GM23248 (cell line): ENCODE measurements at places on chromosomes 1 and 21. TPM values are rescaled to one million over a fixed set of nuclear protein-coding genes. Genes with fewer than 3 reads are reported as not detected.
A peak's percentile ranks its signal among the peaks of the same experiment; 100 is the strongest.

DNA sequence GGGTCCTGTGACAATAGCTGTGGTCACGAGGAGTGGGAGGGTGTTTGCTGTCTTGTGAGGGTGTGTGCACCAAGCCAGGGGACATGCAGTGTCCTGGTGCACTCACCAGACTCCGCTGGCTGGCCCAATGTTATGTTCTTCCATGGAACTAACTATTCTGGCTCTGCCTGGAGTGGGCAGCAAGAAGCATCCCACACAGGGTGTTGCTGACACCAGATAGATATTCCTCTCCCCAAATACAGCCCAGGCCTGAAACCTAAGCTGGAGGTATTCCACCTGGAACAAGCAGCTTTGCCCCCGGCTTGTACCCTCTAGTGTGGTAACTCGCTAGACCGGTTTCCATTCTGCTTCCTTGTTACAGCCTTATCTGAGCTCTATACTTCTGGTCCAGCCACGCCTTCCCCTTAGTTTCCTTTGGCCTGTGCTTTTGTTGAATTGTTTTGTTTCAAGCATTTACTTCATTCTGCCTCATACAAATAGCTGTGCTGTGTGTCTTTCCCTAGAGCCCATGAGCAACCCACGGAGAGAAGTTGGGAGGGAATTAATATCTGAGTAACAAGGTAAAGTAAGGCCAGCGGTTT, 14.7 kb upstream of the LY9 start:
- no peak for DNase-seq

DNA sequence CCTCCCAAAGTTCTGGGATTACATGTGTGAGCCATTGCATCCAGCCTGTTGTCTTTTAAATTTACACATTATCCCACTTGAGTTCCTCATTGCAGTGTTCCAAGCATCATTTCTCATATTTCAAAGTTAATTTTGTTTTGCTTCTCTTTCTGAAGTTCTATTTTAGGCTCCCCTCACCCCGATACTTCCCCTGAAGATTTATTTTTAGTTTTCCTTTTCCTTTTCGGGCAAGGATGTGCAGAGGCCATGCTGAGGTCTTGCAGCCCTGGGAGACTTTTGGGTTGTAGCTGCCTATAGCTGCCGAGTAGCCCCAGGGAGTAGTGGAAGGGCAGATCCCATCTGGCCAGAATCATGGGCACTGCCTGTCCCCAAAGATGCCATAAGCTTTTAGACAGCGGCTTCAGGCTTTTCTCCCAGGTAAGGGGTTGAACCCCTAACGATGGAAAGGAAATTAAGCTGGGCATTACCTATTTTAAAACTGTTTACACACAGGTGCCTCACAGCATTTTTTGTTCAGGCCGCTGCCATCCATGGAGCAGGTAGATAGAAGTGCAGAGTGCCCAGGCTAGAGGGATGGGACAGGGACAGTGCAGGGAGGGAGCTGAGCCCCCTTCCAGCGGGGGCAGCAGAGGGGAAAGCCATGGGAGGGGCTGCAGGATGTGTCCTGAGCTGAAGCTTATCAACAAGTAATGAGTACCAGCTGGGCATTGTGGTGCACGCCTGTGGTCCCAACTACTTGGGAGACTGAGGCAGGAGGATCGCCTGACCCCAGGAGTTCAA, 15.9 kb downstream of the PSEN2 start:
- no peak for DNase-seq

DNA sequence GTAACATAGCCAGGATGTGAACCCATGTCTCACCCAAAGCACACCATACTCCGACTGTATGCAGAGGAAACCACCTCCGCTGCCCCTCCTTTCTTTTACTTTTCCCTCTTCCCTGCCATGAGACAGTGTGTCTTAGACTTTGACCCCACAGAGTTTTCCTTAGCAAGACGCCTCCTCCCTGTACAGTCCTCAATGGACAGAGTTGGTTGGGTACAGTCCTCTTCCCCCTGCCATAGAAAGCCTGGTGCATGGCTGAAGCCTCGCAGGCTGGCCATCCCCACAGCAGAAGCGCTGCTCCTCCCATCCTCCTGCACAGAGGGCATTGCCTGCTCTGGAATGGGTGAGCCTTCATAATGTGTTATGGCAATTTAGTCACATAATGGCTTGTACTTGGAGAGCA, 127.9 kb downstream of the PLPP3 start:
- no peak for DNase-seq

GRCh38 chr1:164780863-164781262, 221.9 kb downstream of the PBX1 start:
- peak; percentile 97 for DNase-seq

DNA sequence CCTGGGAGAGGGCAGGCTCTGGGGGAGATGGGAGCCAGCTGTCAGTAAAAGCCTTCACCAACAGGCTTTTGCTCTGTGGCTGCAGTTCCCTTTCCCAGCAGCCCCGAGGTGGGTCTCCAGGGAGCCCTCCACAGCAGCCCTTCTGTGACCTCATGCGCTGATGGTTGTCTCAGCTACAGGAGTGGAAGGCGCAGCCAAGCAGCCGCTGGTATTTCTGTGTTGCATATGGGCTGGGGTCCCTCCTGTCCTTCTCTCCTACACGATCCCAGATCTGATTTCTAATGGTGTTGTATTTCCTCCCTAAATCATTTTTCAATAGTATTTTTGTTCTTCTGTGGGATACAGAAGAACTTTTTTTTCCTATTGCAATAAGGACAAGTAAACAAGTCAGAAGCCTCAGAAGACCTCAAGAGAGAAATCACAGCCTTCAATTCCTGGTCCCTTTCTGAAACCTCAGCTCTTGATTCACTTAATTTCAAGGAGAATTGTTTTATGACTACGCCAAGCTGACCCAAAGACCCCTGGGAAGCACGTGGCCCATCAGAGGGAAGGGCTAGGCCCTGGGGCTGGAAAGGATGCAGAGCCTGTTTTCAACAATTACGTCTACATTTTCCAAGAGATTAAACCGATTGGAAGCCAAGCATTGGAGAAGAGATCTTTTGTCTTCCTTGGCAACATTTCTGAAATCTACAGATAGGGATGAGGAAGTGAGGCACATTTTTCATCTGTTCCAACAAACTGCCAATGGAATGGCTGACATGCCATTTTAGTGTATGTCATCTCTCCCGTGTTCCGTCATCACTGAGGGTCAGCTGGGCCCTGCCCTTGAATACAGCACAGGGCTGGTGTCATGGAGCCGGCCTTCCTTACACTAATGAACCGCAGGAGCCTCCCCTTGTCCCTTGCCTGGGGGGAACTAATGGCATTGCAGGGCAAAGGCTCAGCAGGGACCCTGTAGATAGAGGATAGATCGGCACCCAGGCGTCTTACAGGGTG, 42.0 kb upstream of the SCCPDH start:
- no peak for DNase-seq

DNA sequence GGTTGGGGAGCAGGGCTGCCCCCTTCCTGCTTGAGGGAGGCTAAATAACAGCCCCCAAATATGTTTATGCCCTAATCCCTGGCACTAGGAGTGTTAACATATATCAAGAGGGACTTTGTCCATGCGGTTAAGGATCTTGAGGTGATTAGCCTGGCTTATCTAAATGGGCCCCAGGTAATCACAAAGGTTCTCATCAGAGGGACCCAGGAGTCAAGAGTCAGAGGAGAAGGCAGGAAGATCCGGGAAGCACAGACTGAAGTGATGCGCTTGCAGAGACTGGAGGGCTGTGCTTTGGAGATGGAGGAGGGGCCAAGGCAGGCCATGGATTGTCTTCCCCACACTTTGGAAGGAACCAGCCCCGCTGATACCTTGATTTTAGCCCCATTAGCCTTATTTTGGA, 86.4 kb downstream of the IER5 start:
- no peak for DNase-seq

- DNase-seq: no peak
Measured at GRCh38 chr1:221939607-221940006, 197.7 kb upstream of the DUSP10 start.

Gene SMIM1
- not detected in 2 replicates for polyA plus RNA-seq

Gene HRNR
- polyA plus RNA-seq: 0.05 TPM in 1 of 2 replicates, not detected in the other

Gene GBP2
- polyA plus RNA-seq: 3.3 and 4.8 TPM in 2 replicates

Gene OBSCN
- polyA plus RNA-seq: 1.1 and 1.3 TPM in 2 replicates
